A549 (cell line): ENCODE measurements at places on chromosomes 1 and 21. TPM values are rescaled to one million over a fixed set of nuclear protein-coding genes. Genes with fewer than 3 reads are reported as not detected.

Gene MSH4
- polyA plus RNA-seq: 0.03 TPM in 1 of 3 replicates, not detected in the others

Gene SPRR1B
- not detected in 3 replicates for polyA plus RNA-seq

Gene AVPR1B
- polyA plus RNA-seq: not detected in 3 replicates

Gene FAM163A
- not detected in 3 replicates for polyA plus RNA-seq

Gene CYP4A22
- not detected in 3 replicates for polyA plus RNA-seq

Gene LCE1E
- polyA plus RNA-seq: not detected in 3 replicates

Gene LMOD1
- polyA plus RNA-seq: not detected in 3 replicates

Gene ADAMTS1
- 0.12 to 0.18 TPM (median 0.17 TPM) in 3 replicates for polyA plus RNA-seq

- no peak for DNase-seq
These were observed 175.3 kb downstream of the PLPP3 start for GRCh38 chr1:56404066-56404465.

- DNase-seq: no peak
These were observed 19.5 kb upstream of the NCMAP start for GRCh38 chr1:24536391-24536840.

DNA sequence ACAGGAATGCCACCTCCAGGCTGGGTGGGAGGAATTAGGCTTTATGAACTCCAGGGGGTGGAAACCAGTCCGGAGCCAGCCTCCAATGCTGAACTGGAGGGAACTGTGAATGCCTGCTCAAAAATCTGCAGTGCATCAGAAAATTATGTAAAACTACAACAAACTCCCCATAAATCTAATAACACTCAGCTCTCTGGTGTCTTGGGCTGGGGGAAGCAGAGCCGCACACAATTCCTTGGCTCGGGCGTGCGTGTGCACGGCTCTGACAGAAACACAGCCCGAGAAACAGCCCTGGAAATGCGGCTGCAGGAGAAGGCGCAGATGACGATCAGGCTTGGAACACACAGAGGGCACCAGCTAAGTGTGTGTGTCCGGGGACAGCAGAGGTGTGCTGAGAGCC, 127.6 kb upstream of the VAMP3 start:
- DNase-seq: no peak

GRCh38 chr1:235974616-235975015, 90.3 kb downstream of the NID1 start:
- no peak for DNase-seq

GRCh38 chr1:68234094-68234493, 1.8 kb upstream of the WLS start:
- no peak for DNase-seq

GRCh38 chr1:82555501-82555900, 754.8 kb downstream of the ADGRL2 start:
- no peak for DNase-seq

DNA sequence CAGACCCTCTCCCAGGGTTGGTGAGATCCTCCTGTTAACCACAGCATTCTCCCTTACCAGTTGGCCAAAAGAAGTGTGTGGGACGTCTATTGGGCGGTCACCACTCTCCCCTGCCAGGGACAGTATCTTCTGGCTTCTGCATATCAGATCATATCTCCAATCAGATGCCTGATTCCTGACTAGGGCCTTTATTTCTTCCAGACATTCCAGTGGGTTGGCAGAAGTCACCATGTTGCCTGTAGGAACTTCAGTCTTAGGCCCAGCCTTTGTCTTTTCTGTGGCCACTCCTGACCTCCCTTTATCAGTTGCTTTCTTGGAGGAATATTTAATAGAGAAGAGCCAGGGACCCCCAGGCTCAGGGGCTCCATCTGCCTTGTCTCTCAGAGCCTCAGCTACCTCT, 130.4 kb upstream of the F3 start:
- no peak for DNase-seq

DNA sequence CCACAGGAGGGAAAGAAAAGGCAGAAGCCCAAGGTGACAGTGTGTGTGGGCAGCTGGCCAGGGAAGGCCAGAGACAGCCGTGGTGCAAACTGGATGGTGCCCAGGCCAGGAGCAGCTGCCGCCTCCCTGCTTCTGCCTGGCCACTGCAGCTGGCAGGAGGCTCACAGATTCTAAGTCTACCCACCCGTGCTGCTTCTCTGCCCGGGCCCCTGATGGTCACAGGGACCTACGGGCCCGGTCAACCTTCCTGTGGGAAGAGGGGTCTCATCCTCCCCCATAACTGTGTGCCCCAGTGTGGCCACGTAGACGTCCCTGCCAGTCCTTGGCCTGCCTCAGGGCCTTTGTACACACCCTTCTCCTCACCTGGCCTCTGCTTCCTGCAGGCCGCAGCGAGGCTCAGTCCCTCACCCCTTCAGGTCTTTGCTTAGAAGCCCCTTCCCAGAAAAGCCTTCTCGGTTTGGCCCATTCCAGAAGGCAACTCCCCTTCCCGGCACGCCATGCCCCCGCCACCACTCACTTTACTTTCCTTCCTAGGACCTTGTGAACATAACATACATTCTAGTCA, 192.6 kb upstream of the AJAP1 start:
- no peak for DNase-seq

GRCh38 chr1:48619539-48619938, 147.5 kb upstream of the SPATA6 start:
- DNase-seq: peak; percentile 1

GRCh38 chr1:54546651-54547401, 1.2 kb upstream of the ACOT11 start:
- no peak for DNase-seq

DNA sequence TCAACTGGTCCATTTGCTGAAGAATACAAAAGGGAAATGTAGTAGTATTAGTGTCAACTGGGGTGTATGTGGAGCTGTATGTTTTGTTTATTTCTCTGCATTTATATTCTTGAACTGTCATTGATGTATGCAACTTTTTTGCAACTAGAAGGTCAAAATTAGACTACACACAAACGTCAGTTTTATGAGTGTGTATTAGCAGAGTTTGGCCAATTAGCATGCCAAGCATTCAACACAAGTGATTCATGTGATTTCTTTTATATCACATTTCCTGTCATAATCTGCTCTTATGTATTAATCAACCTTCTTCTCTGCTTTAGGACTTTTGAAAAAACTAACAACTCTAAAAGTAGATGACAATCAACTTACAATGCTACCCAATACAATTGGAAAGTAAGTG, 211.1 kb downstream of the LRRC40 start:
- no peak for DNase-seq

- DNase-seq: no peak
These were observed 142.4 kb downstream of the PLPP3 start for GRCh38 chr1:56436912-56437417.

DNA sequence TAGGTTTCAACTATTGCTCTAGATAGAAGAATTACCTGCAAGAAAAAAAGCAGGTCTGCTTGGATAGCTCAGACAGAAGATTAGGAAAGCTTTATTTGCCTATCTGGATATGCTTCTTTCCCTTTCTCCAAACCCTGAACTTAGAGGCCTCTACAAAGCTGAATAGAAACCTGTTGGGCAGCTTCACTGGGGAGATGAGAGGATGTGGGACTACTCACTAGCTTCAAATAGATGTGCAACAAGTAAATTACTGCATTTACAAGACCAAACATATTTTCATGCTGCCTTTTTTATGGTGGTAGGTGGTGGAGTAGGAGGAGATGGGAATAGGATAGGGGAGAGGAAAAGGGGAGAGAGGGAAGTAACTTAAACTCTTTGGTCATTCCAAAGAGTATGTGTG, 6.4 kb downstream of the CLCA2 start:
- no peak for DNase-seq

DNA sequence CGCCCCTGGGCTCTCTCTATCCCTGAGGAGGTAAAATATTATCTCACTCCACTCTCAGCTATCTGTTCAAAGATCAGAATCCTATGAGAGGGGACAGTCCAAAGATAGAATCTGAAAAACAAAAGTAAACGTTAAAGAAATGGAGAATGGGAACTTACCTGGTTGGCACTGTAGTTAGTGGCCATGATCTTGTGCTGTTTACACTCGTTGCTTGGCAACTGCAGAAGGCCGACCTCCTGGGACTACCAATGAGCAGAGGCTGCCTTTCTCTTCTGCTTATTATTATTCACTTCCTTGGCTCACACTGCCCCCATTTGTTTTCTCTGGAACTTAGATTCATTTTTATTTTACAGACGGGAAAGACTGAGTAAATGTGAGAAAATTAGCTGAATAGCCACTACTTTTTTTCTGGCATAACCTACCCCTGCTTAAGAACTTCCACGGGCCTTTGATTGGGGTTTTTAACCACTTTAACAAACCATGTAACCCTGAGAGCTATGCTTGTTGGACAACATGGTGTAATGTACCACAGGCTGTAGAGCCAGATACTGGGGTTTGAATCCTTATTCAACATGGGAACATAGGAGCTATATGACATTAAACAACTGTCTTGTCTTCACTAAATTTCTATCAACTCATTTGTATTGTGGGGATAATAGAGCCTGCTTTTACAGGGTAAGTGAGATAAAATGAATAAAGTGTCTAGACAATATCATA, at the start of gene CFAP126:
CFAP126 (minus strand) TSS at position 193 of the 717 bp plus-strand sequence; CDS start at position 185, 8 bp downstream.
- DNase-seq: peak; percentile 77

- DNase-seq: no peak
These were observed 89.6 kb downstream of the CCDC185 start for GRCh38 chr1:223482766-223483165.

DNA sequence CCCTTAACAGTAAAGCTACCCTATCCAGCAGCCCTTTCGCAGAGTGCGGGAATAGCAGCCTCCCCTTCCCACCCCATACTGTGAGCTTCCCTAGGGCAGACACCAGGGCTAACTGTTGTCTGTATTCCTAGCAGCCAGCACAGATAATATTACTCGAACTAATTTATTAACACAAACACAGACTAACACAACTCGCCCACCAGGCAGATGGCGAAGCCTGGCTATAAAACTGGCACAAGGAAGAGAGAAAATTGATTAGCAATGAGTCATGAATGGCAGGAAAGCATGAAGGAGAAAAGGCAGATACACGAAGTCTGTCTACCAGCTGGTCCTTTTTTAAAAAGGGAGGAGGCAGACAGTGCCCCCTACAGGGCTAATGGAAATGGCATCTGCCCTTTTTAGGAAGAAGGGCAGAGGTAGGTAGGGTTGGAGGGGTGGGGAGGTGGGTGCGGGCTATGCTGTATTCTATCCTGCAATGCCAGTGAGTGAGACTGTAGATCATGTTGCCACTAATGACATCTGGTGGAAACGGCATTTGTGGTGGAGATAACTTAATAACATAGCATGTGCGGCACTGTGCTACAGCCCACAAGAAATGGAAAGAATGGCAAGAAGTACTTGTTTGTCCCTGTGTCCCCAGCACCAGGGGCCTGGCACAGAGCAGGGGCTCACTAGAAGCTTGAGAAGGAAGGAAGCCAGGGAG, 30.6 kb upstream of the CTPS1 start:
- peak; percentile 78 for DNase-seq

DNA sequence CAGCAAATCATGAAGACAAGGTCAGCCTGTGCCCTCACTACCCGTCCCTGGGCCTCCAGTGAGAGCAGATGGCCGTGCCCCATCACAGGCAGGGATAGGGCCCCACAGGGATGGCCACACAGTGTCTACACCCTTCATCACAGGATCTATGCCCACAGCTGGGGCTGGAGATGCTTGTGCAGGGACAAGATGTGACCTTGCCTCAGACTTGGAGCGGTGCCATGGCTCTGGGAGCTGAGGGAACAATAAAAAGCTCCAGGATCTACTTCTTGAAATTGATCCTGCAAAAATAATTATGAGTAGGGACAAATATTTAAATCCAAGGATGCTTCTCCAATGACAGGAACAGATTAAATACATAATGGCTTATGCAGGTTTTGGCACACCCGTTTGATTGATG, 25.4 kb upstream of the TCEA3 start:
- no peak for DNase-seq

GRCh38 chr1:3541936-3542335, 69.4 kb downstream of the MEGF6 start:
- DNase-seq: no peak

DNA sequence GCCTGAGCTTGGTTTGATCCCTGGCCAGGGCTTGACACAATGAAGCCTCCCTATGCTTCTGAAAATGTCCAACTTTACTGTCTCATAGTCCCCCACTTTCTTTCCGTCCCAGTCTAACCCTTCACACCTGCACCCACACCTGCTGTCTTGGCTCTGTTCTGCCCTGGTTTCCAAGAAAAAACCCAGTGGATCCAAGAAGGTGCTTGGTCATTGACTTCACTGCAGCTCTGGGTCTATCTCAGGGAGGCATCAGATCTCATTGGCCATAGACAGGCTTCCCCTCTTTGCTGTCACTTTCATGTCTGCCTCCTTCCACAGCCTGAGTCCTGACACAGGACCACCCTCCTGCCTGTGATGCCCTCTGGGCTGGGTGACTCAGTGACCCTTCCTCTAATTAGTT, 37.8 kb upstream of the ETV3 start:
- DNase-seq: no peak

- DNase-seq: no peak
These were observed 21.1 kb downstream of the QSOX1 start for GRCh38 chr1:180175806-180176205.

- DNase-seq: no peak
These were observed 3.1 kb upstream of the VWA1 start for GRCh38 chr1:1432274-1432950.

- no peak for DNase-seq
These were observed 22.0 kb downstream of the ALPL start for GRCh38 chr1:21531241-21531640.

DNA sequence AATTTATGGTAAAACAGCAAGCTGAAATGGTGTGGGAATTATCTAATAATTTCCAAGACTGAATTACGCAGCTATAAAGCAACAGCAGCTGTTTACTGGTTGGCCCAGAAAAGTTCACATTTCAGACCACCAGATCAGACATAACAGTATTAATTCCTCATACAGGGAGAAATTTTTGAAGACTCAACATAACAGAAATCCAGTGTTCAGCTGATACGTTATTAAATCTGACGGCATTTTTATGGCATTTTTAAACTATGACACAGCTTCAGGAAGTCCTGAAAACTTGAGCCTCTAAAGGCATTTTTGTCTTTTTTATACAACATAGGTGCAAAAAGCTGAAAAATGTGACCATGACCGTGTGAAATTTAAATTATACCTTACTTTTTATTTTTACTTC, 91.2 kb downstream of the APP start:
- DNase-seq: no peak

GRCh38 chr21:44949779-44950198, 10.0 kb downstream of the SLX9 start:
- DNase-seq: peak; percentile 65

DNA sequence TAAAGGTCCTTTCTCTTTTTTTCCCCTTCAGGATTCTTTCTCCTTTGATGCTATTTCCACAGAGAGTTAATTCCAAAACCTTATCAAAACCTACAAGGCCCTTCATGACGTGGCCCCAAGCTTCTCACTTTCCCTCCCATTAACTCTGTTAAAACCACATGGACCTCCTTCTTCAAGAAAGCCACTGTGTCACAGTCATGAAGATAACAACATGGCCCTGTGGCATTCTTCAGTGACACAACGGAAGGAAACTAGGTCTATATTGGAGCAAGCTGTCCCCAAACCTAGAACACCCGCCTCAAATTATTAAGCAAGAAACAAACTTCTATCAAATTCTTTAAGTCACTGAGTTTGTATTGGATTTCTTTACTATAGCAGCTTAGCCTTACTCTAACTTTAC, 611.1 kb downstream of the NUF2 start:
- DNase-seq: no peak

DNA sequence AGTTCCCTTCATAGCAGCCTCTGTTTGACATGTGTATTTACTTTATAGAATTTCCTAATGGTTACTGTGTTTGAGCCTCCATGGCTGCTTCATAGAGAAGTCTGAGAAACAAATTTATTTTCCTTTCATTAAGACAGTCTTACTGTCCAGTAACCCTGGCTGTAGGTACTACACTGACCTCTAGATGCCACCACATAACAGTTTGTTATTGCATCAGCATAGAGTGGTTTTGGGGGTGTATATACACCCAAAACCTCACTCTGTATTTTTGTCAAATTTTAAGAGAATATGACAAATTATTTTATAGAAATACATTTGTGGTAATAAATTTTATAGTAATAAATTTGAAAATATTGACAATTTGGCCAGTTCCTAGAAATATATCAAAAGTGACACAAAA, 57.3 kb downstream of the OBSCN start:
- no peak for DNase-seq
